ENCODE measurements at places on chromosomes 5 and 9. TPM values are rescaled to one million over a fixed set of nuclear protein-coding genes. Genes with fewer than 3 reads are reported as not detected.

Gene RALGDS
- 55.3 TPM for total RNA-seq

DNA sequence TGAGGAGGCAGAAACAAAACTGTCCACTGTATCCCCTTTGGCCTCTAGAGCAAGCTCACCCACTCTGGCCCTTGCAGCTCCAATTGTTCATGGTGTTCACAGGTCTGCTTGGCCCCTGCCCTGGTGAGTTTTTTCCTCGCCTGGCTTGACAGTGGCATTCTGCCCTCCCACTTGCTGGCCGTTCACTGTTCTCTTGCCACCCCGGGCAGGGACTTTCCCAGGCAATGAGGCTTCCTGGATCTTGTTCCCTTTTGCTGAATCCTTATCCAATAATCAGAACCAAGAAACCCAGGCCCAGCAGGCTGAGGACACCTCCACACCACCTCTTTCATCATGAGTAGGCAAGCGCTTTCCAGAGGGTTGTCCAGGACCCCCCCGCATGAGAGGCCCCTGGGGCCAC is 31.2 kb downstream of the ZNF618 start:
- no peak overlapping the region for H3K27ac ChIP-seq
- peaks cover 8% of the 10 kb centered on the region for H3K4me1 ChIP-seq
- DNase-seq = peak; percentile 39
- H3K4me3 ChIP-seq = no peak overlapping the region
- no peaks in the 10 kb centered on the region for H3K27me3 ChIP-seq

Gene NEUROG1
- not detected for total RNA-seq

GRCh38 chr5:68246802-68247201 is 31.2 kb downstream of the PIK3R1 start:
- H3K4me3 ChIP-seq = no peak overlapping the region
- H3K36me3 ChIP-seq = no peaks in the 10 kb centered on the region
- no peak overlapping the region for H3K27ac ChIP-seq
- no peak for DNase-seq

DNA sequence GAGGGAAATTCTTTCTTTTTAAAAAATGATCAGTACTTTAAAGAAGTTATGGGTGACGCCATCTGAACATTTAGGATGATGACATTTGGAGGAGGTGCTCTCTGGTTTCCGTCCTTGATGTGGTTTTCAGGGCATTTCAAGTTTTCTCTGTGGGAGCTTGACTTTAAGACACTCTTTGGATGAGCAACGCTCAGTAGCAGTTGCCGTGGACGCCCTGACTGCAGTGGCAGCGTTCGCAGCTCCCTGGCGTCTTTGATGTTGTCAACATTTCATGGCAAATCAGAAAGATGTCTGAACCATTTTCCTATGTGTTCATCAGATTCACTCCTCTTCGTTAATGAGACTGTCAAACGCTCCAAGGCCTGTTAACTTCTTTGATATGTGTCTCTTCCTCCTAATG is 86.1 kb downstream of the ZNF354C start:
- no peaks in the 10 kb centered on the region for H3K36me3 ChIP-seq
- H3K4me3 ChIP-seq = no peak overlapping the region
- H3K27ac ChIP-seq = no peak overlapping the region
- H3K27me3 ChIP-seq = no peaks in the 10 kb centered on the region
- no peak for DNase-seq

Gene EPB41L4A
- 42.6 TPM for total RNA-seq

Measured in thyroid gland (tissue), 4 donors.